ENCODE measurements at places on chromosomes 7 and 10.

DNA sequence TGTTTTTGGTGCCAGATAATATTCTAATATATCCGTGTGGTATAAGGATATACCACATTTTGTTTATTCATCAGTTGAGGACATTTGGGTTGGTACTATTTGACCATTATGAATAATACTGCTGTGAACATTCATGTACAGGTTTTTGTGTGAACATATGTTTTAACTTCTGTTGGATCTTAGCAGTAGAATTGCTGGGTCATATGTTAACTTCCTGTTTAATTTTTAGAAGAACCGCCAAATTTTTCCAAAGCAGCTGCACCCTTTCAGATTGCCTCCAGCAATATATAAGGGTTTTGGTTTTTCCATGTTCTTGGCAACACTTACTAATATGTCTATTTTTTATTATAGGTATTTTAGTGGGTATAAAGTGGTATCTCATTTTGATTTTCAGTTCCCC lies 22.8 kb downstream of the VPS26A start:
- DNase-seq = no peak

DNA sequence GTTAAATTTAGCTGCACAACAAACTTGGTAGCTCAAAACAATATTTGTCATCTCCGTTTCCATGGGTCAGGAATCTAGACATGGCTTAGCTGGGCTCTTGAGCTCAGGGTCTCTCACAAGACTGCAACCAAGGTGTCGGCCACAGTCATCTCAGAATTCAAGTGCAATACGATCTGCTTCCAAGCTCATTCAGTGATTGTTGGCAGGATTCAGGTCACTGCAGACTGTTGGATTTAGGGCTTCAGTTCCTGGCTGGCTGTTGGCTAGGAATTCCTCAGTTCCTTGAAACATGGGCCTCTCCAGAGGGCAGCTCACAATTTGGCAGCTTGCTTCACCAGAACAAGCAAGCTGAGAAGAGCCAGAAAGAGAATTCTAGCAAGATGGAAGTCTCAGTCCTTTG lies 17.5 kb upstream of the CHST3 start:
- no peak for DNase-seq

GRCh38 chr10:3527869-3528268 lies 257.1 kb downstream of the KLF6 start:
- no peak for DNase-seq

DNA sequence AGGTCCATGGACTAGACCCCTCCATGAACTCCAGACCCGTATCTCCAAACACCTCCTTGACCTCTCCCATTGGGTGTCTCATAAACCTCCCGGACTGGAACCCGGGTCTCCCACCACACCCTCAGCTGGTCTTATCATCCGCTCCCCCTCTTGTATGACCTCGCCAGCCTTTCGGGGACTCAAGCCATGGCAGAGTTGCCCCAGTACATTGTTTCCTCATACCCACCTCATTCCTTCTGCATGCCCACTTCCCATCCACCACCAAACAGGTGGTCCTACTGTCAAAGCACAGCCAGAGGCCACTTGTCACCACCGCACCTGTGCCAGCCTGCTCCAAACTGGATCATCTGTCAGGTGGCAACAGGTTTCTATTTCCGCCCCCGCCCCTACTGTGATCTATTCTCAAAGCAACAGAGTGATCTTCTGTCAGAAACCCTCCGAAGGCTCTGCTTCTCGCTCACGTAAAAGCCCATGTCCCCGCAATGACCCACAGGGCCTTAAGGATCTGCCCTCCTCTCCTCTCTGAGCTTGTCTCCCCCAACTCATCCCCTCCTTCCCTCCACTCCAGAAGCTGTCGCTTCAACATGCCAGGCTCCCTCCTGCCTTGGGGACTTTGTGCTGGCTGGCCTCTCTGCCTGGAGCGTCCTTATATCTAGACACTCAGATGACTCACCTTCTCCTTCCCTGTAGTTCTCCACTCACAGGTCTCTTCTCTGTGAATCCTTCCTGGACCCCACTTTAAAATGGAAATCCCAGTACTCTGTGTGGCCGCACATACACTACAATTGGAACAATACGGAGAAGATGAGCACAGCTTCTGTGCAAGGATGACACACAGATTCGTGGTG lies 22.8 kb upstream of the PRKAG2 start:
- no peak for DNase-seq

- no peak for DNase-seq
These were observed 45.9 kb upstream of the BET1 start for GRCh38 chr7:94050046-94050445.

GRCh38 chr10:96244354-96244753 lies 27.0 kb downstream of the BLNK start:
- DNase-seq = no peak

GRCh38 chr10:14669576-14669975 lies 105.1 kb downstream of the FAM107B start:
- DNase-seq = no peak

DNA sequence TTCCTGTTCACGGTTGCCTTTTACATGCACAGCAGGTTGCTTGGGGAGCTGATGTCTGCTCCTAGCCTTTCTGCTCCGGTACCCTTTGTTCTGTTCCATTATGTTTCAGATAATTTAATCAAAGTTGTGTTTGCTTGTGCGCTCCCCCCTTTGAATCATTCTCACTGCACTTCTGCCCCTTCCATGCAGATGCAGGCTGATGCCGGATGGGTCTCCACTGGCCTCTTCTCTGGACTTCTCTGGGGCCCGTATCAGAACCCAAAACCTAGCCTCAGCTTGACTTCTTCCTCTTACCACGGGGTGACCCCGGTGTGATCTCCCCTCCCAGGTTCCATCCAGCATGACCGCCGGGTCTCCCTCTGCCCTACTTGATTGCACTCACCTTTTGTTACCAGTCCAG lies 272.0 kb downstream of the DPP6 start:
- DNase-seq = no peak

DNA sequence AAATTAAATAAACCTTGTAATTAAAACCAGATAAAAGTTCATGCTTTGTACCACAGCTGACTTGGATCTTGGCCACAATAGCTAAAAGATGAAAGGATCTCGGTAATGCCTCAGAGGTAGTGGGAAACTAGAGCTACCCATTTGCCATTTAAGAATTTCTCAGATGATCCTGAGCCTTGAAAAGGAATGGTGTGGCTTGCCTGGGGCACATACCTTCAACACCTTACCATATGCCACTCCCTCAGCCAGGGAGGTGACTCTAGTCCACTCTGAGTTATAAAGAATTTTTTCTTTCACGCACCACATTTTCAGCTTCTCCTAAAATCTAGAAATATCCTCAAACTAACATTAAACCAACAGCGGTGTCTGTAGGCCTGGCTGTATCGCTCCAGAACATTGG lies 516.3 kb upstream of the TEX47 start:
- no peak for DNase-seq

GRCh38 chr7:137909042-137909441 lies 62.3 kb upstream of the DGKI start:
- no peak for DNase-seq

DNA sequence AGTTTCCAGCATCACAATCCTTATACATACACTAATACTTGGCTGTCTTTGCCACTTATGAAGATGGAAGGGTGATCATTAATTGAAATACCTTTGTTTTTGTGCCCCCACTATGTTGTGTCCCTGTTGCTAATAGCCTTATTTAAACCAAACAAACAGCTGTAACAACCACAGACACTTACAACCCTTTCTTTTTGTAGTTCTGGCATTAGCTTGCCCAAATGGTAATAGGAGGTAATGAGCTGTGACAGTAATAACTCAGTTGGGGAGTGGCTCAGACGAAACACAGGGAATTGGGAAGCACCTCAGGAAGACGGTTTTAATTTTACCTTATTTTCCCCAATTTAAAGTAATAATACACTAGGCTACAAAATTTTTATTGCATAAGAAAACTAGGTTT lies 83.4 kb downstream of the MDFIC start:
- no peak for DNase-seq

DNA sequence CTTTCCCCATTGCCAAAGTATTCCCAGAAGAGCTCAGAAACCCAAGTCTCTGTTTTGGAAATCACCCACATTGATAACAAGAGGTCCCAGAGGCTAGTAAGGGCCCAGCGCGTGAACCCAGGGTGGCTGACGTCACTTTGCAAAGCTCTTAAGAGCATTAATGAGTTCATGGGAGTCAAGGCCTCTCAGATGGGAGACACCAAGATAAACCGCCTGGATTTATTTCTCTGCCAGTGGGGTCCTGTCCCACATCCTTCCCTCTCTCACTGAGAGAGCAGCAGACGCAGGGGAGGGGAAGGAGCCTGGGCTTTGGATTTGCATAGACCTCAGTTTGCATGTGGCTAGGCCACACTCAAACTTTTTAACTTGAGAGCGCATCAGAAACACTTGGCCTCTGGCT lies 184.8 kb upstream of the PDE1C start:
- DNase-seq = no peak

DNA sequence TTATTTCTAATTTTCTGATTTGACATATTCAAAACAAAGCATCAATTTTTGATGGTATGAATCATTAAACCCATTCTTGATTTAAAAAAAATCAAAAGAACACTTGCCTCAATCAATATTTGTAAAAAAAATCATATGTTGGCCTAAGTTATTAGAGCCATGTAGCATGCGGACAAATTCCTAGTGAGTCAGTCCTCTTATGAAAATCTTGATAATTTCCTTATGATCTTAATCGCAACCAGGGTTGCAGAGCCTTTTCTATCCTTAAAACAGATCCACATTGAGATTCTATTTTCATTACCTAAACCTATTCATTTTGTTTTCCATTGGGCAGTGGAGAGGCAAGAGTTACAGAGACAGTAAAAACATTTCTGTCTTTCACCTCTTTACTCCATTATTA lies 203.2 kb downstream of the ARL4A start:
- no peak for DNase-seq

GRCh38 chr10:86684331-86685097 lies 16.2 kb downstream of the LDB3 start:
- no peak for DNase-seq

Measured in activated CD4-positive, alpha-beta T cell treated with anti-CD3 and anti-CD28 coated beads, Interleukin-2, Interleukin-4, amounts not matched to agents 100 ng/mL and 50 ng/mL, durations not matched to agents 16 hours and 8 hours (primary cell).